Activated CD4-positive, alpha-beta T cell treated with anti-CD3 and anti-CD28 coated beads, Interleukin-2, amount 50 U/mL, for 16 hours (primary cell): ENCODE measurements at places on chromosomes 16 and 17.
A peak's percentile ranks its signal among the peaks of the same experiment; 100 is the strongest.

- no peak for DNase-seq
Measured at GRCh38 chr17:68403122-68403521, 54.2 kb downstream of the WIPI1 start.

DNA sequence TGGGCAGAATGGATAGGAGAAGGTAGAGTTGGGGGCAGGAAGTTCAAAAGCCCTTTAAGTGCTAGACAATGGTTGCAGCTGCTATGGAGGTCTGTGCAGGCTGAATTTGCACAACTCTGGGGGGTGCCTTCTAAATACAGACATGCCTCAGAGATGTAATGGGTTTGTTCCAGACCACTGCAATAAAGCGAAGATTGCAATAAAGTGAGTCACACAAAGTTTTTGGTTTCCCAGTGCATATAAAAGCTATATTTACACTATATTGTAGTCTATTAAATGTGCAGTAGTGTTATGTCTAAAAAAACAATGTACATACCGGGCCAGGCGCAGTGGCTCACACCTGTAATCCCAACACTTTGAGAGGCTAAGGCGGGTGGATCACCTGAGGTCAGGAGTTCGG, 60.5 kb upstream of the MYOCD start:
- no peak for DNase-seq

DNA sequence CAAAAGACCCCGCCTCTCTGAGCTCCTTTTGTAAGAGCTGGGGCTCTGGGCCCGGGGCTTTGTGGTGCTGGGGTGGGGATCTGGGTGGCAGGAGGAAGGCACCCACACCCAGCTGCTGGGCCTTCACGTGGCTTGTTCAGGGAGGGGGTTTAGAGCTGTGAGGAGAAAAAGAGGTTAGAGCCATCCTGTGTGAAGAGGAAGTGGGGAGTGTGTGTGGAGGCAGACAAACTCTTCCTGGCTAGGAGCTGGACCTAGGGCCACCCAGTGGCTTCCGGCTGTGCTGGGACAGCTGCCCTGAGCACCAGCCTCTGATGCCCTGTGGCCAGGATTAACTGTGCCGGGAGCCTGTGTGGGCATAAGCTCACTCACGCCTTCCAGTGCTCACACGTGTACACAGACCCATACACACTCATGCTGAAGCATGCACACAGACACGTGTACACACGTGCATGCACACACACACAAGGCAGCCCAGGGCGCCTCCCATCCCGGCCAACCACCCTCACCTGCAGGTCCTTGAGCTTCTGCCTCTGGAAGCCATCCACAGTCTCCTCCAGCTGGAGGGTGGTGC, 7.4 kb downstream of the CIBAR2 start:
- peak; percentile 14 for DNase-seq

DNA sequence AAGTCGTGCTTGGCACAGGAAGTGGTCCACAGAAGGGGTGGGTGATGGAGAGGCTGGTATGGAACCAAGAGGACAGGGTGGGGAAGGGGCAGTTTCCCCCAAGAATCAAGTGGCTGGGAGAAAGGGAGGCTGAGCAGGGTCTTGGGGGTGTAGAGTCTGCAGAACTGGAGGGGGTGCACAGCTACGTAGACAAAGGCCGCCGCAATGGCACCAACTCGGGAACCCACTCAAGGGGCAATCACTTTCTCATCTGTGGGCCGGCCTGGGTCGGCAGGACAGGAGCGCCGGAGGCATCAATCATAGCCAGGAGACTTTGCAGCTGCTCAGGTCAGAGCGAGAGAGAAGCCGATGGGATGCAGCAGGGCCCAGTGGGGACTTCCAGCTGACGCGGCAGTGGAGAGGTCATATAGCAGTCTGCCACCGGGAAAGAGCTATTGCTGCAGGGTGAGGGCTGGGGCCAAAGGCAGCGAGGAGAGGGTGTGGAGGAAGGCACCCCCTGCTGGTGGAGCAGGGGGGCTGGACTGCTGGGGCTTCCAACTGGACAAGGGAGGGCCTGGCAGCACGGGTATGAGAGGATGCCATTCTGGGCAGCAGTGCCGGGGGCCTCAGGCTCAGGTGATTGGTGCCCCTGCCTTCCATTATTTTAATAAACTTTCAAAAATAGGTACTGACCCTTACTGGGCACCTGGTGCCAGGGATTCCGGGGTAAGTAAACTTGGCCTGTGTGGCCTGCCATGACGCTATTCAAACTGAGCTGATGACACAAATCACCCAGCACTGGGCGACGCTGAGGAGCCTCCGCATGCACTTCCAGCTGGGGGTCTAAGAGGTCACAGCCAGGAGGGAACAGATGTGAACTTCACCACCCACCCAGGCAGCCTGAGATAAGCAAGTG, 52.5 kb upstream of the MTSS2 start:
- DNase-seq, result peak; percentile 31

- DNase-seq, result no peak
Measured at GRCh38 chr17:1087381-1088241, 90.7 kb downstream of the TIMM22 start.

DNA sequence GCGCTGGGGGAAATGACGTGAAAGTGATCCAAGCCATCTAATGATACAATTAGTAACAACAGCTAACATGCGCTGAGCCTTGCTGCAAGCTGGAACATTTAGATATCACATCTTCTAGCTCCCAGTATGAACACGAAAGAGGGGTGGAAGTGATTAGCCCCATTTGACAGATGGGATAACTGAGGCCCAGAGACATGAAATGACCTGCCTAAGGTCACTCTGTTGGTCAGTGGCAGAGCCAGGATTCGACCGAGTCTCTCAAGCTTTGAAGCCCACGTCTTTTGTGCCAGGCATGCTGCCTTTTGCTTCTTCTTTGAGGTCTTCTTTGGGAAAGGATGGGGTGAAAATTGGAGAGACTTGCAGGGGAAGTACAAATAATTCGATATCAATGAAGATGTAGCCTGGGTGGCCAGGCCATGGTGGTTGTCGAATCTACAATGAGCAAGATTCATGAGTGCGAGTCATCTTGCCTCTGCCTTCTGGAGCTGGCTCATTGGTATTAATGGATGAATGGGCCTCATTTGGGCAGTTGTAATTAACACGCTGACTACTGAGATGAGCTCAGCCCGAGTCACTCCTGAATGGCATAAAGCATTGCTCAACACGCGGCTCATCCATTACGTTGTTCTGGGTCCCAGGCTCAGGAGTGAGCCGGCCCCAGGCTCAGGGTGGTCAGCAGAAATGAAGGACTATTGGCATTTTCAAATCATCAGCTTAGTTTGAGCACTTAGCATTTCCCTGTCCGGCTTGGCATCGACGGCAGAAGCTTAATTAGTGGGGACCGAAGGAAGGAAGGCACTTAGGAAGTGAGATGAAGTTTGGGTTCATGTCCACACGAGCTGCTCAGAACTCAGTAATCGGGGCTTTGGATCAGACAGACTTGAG, 28.0 kb upstream of the GPRC5B start:
- DNase-seq, result no peak

DNA sequence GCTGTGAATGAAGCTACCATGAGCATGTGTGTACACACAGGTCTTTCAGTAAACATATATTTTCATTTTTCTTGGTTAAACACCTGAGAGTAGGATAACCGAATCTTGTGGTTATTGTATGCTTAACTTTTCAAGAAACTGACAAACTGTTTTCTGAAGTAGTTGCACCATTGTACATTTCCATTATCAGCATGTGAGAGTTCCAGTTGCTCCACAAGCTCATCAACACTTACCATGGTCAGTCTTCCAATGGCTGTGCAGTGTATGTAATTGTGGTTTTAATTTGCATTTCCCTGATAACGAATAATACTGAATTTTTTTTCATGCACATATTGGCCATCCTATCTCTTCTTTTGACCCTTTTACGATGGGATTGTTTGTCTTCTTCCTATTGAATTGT, 31.3 kb upstream of the C1QL1 start:
- no peak for DNase-seq

DNA sequence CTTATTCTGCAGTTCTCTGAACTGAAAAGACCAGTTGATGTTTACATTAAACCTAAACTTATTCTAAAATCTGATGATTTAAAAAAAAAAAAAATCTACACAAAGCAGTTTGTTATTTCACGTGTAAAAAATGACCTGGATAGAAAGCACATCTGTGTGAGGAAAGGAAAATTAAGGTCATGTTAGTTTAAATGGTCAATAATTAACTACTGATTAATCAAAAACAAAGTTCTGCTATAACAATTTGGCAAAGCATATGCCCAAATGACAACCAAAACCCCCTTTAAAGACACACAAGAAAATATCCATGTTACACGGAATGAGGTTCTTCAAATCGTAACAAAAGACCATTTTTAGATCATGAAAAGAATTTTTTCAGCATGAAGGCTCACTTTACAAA, 30.4 kb downstream of the CACNG1 start:
- DNase-seq, result no peak

DNA sequence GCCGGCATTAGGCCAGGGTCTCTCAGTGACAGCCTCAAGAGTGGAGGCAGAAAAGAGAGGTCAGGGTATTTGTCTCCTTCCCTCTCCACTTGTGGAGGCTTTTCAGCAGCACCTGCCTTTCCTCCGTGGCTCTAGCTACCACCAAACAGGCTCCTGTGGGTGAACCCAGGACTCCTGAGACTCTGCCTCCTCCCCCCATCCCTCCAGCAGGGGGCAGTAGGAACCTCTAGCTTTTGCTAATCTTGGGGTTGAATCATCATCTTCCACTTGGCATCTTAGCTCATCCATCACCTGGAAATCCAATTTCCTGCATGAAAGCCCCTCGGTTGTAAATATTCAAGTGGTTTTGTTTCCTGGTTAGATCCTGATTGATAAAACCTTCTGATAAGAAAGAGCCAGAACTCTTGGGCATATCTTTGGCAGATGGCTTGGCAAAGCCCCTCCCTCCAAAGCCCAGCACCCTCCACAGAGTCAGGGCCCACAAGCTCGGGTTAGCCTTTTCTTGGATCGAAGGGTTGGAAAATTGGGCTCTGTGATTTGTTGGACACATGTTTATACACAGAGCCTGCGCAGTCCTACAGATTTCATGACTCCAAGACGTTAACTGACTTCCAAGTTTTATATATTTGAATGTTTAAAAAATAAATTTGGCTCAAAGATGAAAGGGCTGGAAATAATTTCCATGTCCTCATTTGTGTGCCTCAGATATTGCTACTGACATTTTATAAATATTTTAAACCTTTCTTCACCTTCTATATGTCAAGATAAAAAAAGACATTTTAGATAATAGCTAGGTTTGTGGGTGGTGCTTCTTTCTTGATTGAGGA, 322.1 kb downstream of the MAP2K4 start:
- no peak for DNase-seq

DNA sequence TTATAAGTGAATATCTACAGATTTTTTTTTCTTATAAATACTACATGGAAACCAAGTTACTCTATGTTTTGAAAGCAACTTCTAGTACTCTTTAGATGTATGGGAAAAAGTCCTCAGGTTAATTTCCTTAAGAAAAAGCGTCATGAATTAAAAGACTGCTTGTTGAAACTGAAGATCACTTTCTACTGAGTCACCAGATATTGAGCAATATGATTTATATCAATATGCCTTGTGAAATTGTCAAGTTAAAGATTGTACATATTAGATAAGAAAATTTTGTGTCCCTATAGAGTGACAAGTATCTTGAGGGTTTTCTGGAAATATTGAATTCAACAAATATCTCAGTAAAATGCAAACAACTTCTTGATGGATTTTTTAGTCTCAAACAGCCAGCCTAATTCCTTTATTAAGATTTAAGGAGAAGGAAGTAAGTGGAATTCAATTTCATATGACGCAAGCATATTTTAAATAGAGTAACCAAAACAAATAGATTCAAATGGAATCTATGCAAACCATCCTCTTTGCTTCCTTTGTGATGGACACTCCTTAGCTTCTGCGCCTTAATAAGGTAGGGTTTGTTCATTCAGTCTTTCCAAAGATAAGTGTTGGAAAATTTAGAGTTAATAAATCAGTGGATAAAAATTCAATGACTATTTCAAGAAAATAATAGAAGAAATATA, 16.6 kb downstream of the KRT12 start:
- no peak for DNase-seq

GRCh38 chr16:10514369-10515055, 65.9 kb downstream of the EMP2 start:
- peak; percentile 47 for DNase-seq

GRCh38 chr17:77720946-77721845, 237.3 kb upstream of the TNRC6C start:
- no peak for DNase-seq

DNA sequence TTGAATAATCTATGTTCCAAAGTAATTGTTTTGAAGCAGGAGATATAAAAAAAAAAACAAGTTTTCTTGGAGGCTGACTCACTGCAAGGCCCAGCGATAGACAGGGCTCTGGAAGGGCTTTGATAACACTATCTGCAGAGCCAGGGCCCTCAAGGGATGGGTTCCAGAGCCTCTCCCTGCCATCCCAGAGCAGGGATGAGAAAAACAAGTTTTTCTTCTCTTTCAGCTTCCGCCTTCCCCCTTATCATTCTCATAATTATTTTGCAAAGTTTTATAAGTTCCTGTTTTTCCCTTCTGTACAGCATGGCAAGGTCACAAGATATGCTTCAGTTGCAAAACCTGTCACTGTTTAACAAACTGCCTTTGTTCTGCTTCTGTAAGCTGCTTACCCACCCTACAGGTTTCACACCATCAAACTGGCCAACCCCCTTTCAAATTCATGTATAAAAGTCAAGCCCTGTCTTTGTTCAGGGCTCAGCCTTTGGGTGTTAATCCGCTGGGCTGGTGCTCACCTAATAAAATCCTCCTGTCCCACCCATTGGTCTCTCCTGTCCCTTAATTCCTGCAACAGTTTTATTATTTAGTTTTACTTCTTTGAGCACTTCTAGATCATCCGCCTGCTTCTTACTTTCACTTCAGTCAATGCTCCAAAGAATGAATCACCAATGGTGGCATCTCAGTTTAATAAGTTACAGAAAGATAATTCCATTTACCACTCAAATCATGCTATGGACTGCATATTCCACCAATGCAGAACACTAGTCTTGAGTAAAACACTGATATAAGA, 5.6 kb upstream of the THUMPD1 start:
- no peak for DNase-seq

DNA sequence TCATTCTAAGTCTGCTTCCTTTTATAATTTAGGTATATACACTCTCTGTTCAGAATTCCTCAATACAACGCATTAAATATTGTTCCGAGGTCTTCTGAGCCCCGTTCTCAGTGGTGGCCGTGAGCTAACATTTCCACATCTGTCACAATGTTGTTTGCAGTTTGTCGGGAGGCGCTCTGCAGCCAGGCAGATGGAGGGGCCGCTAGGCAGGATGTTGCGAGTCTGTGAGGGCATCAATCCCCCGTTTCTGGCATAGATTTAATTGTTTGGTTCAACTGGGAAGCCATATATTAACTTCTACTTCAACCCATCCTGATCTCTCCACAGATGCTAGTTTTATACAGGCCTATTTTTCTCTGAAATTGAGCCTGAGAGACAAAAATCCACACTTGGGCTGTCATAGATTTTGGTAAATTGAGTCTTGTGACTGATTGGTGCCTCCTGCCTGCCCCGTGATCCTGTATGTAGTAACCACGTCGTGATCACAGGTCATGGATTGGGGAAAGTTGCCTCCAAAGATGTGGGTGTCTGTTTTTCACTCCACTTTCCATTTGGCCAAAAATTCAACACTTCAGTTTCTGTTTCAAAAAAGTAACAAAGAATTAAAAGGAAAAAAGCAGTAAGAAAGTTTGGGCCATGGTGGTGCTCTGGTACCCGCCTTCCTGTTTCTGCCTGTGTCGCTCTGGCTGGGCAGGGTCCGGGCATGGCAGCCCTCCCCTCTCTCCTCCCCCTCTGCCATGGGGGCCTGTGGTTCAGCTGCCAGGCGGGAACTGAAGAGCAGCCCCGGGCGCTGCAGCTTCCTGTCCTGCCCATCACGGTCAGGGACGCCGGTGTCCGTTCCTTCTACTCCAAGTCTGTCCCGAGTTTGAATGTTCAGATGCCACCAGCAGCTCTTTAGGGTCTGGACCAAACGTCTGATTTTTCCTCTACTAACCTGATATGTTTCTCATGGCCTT, 41.5 kb downstream of the RPTOR start:
- DNase-seq, result no peak

- no peak for DNase-seq
Measured at GRCh38 chr17:27818401-27819105, 18.2 kb upstream of the NOS2 start.
